KBM-7 (cell line): ENCODE measurements at places on chromosomes 2 and 18.

DNA sequence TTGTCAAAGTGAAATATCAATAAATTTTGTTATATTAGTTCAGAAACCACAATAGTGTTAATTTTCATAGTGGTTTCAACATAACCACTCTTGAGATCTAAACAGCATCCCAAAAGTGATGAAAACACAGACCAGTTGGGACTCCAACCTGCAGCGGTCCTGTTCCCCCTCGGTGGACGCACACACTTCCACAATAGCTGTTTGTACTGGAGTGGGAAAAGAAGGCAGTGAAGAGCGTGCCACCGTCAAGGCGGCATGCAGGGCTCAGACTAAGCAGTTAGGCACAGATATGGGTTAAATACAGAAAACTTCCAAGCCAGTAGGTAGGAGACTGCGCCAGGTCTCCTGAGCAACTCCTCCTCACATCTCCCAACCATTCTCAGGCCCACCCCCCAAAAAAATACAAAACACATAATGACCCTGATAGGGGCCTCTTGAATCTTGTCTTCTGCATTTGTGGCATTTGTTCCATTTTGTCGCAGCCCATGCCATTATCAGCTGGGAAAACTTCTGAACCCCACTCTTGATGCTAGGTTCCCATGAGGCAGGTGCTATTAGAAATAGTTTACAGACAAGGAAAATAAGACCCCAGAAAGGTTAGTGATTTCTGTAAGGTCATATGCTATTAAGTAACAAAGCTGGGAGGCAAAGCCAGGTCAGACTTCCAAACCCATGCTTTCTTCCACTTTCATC lies 57.7 kb downstream of the GORASP2 start:
- no peak for DNase-seq

GRCh38 chr18:3468833-3469232 lies 18.9 kb downstream of the TGIF1 start:
- peak; percentile 54 for DNase-seq

GRCh38 chr18:32301976-32302743 lies 112.3 kb downstream of the MEP1B start:
- DNase-seq = no peak

DNA sequence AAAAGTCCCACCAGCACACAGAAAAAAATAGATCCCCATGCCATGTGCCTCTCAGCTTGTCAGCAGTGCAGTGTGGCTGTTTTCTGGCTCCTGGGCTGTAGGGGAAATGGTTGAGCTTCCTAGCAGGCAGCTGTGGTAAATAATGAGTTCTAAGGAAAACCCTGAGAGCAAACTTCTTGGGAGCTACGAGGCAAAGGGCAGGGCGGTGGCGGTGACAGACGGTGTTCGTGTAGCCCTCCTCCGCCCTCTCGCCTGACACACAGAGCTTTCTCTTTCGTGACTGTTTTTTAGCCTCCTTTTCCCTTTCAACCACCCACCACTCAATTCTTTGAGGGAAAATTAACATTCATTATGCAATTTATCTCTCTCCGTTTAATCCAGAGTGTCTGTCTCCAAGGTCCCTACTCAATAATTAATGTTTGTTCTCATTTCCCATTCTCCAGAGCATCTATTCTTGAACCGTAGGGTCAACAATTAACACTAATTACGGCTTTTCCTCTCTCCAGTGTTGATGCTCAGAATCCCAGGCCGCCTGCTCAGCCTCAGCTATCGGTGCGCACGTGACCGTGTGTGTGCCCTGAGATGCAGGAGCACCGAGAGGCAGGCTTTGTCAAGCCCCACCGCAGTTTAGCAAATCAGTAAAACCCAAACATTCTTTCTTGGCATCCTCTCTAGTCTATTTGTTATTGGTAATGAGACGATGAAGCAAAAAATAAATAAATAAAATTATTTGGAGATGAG lies 50.1 kb downstream of the KIAA2012 start:
- peak; percentile 35 for DNase-seq

DNA sequence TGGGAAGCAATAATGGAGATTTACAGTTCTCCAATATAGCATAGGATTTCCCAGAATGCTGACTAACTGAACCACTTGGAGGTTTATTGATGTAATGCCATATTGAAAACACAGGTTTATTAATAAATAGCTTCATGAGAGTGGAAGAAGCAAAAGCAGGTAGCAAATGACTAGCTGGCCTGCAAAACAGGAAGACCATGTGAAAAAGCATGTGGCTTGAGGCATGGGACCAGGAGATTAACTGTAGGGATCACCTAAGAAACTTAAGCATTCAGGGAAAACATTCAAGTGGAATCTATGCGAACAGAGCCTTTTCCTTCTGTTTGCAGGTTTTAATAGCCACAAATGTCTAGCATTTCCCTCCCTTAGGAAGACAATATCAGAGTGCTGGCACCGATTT lies 679.7 kb downstream of the ZEB2 start:
- DNase-seq = no peak

- DNase-seq = no peak
Observed at GRCh38 chr2:107001964-107002696, 116.2 kb upstream of the ST6GAL2 start.

DNA sequence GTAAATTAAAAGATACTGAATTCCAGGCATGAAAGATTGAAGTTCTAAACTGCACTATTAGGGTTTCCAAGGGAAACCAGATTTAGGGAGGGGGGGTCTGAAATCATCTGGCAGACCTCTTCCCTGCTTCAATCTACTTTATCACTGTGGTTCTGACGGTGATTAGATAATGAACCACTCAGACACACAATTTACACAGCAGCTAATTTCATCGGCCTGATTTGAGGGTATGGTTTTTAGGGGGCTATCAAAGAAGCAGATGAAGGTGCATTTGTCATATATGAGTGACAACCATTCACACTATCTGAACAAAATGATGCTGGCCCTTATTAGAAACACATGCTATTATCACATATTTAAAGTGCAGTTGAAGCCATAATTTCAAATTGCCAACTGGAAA lies 106.0 kb downstream of the OLA1 start:
- no peak for DNase-seq

DNA sequence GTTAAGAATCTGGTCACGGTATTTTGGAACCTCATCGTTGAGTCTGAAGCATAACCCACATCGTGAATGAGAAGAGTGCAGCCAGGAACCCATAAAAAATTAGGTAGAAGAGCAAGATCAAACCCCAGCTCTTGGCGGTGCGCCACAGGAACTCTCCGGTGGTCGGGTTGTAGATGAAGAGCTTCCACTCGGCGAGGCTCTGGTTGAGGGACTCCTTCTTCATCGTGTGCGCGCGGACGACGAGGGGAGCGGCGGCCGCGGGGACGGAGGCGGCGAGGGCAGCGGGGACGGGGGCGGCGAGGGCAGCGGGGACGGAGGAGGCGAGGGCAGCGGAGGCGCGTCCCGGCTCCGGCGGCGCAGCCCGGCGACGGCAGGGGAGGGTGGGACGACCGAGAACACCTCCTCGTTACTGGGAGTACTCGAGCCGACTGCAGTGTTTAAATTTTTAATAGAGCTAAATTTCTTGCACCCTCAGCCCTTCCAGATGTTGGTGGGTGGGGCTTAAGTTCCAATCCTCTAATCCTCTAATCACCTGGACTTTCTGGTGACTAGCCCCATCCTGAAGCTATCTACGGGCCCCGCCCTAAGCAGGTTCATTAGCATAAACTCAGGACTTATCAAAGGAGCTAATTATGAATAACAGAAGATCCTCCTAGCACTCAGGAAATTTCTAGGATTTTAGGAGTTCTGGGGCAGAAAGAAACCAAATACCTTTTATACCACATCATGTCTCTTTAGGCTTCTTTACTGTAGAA lies 20.4 kb upstream of the PAPOLG start:
- peak; percentile 20 for DNase-seq

DNA sequence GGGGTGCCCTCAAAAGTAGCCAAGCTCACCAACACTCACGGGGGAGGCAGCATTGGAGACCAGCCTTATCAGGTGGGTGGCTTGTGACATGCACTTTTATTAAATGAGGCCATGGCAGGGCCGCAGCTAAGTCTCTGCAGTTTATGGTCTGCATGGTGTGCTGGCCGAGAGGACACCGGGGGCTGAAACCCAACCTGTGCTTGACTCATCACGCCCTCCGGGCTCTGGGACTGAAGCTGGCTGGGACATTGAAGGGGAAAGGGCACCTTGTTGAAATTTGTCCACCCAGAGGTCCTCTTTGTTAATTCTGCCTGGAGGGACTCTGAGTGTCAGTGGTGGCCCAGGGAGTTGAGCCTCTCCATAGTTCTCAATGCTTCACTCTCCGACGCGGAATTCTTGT lies 17.7 kb upstream of the NTSR2 start:
- DNase-seq = no peak

DNA sequence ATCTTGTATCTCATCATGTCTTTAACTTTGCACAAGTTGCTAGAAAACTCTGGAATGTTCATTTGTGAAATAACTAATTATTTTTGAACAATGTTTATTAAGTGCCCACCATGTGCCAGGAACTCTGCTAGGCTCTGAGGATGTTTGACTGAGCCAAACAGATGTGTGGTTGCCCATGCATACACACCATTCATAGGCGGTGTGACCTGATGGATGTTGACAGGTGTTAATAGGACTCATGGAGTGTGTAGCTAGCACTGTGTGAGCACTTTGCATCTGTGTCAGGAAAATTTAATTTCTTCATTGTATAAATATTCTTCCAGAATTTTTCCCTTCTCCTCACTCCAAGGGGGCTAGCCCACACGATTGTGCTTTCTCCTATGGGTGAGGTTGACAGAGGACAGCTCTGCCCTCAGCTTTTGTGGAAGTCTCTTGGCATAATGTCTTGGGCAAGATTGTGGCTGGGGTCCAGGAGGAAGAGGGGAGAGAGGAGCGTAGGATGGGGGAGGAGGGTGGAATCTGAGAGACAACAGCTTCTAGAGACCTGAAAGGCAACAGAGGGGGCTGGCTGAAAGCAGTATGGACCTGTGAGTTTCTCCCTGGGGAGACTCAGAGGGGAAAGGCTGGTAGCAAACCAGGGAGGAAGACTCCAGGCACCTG lies 214.6 kb upstream of the CXCR4 start:
- no peak for DNase-seq

DNA sequence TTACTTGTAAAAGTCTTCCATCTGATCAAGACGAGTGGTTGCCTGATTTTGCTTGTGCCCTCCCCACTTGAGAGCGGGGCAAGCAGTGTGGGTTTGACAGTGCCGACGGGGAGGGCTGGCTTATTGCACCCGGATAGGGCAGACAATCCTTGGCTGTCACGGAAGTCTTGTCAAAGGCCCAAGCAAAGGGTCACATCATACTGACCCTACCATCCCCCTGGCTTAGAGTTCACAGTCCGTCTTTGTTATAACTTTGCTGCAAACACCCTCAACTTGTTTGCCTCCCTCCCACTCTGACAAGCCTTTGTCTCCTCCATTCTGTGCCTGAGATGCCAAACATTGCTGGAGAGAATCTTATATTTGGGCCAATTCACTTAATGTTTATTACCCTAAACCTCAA lies 165.9 kb upstream of the MSH6 start:
- DNase-seq = no peak

DNA sequence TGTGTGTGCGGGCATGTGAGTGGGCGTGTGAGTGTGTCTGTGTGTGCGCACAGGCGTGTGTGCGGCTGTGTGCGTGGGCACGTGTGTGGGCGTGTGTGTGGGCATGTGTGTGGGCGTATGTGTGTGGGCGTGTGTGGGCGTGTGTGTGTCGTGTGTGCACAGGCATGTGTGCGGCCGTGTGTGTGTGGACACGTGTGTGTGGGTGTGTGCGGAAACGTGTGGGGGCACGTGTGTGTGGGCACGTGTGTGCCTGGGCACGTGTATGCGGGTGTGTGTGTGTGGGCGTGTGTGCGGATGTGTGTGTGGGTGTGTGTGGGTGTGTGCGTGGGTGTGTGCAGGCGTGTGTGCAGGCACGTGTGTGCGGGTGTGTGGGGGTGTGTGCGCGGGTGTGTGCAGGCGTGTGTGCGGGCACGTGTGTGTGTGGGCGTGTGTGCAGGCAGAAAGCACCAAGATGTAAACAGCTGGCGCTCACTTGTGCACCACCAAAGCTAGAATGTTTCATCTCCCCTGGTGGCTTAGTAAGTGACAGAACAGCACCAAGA lies 31.2 kb upstream of the ALKAL2 start:
- no peak for DNase-seq

- DNase-seq = peak; percentile 95
Observed at GRCh38 chr2:112794131-112794733, 9.9 kb upstream of the IL1A start.

GRCh38 chr2:45777996-45778719 lies 126.7 kb downstream of the PRKCE start:
- no peak for DNase-seq

- DNase-seq = no peak
Observed at GRCh38 chr18:42574871-42575270, 540.6 kb downstream of the RIT2 start.

DNA sequence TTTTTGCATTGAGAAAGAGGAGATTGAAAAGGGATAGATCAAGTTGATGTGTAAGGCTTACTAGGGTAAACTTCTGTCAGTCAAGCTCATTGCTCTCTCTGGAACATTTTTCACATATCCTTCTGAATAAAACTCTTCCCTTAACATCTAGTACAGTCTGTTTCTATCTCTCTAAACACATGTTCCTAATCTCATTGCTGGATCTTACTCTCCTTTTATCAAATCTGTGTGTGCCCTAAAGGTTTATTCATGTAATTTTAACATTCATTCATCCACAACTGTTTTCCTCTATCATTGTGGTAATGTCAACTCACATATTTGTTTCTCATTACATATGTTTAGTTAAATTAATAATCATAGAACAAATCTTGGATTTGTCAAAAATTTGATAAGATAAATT lies 277.9 kb upstream of the GULP1 start:
- no peak for DNase-seq

- DNase-seq = no peak
Observed at GRCh38 chr18:77366720-77367641, 117.3 kb downstream of the GALR1 start.

GRCh38 chr2:72934683-72935610 lies 17.6 kb downstream of the EMX1 start:
- DNase-seq = peak; percentile 28

DNA sequence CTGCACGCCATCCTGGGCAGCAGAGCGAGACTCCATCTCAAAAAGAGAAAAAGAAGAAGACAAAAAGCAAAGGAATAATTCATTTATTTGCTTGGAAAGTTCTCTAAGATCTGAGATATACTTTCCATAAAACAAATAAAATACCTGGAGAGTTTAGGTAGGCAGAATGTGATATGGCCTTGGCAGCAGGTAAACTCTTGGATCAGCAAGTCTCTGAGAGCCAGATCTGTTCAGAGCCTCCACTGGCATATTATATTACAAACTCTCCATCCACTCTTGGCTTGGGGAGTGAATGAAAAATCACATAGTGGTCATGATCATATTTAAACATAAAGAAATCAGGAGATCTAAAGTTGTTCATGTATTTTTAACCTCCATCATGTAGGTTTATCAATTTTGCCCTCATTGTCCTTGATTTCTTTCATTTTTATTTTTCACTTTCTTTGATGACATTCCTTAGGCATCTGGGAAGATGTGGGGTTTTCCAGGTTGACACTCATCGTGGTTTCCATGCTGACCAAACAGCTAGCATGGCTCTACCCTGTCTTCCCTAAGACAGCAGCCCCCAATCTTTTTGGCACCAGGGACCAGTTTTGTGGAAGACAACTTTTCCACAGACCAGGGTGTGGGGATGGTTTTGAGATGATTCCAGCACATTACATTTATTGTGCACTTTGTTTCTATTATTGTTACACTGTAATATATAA lies 10.2 kb downstream of the LRRFIP1 start:
- no peak for DNase-seq
